ENCODE measurements at places on chromosomes 2 and 18.

- DNase-seq, result no peak
Measured at GRCh38 chr18:35890323-35890722, 82.2 kb upstream of the RMP24 start.

DNA sequence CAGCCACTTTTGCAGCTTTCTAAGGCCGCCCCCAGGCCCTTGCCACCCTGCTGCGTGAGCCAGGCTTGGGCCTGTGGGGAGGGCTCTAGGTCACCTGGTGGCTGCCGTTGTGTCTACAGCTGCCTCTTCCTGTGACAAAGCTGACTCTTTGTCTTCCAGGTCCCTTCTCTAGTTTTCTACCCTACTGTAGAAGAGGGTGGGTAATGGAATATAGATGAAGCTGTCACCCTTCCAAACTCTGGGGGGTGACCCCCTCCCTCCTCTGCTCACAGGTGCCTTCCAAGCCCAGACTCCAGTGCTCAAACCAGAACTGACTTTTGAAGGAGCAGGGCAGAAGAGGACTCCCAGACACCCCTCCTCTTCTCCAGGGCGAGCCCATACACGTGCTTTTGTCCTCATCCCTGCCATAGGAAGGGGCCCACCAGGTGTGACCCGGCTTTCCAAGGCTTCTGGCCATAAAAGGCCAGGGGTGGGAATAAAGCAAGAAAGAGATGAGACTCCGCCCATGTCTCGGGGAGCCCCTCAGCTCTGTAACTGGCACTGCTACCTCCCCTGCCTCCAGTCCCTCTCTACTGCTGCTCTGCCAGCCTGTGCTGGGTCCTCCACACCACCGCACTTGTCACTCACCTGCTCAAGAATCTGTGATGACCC is 17.9 kb upstream of the SDC1 start:
- DNase-seq, result peak; percentile 2

GRCh38 chr2:65922794-65923193 is 490.4 kb upstream of the SPRED2 start:
- DNase-seq, result no peak

- DNase-seq, result no peak
Measured at GRCh38 chr2:109522063-109522374, 91.7 kb downstream of the SEPTIN10 start.

DNA sequence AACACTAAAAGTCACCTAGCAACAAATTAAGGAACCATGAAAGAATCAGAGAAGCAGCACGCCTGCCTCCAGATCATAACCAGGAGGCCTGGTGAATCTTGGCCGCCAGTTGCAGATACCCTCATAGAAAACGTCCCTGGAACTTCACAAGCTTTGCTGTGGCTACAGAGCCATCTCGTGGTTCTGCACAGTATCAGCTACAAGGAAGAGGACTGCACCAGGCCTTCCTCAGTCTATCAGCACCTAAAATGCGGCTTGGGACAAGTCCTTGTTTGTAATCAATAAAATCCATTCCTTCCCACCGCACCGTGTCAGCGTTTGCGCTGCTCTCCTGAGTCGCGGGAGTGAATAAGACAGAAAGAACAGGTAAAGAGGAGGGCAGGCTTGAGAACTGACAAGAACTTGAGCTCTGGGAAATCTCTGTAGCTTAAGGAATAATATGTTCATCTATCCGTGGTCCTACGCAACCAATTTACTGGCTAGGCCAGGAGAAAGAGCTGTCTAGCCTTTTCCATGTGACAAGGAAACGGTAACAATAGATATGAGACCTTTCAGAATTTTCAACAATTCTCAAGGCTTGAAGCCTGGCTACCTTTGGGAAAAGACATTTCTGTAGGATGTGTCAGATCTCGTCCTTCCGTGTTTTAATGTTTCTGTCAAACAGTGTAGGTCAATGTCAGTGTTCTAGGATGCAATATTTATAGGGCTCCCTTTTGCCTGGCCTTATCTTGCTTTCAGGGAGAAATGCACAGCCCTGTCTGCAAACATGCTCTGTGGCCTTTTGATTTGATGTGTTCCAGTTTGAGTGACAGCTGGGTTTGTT is 128.5 kb upstream of the RAB12 start:
- DNase-seq, result peak; percentile 3

GRCh38 chr2:21454839-21455238 is 331.1 kb downstream of the TDRD15 start:
- no peak for DNase-seq

DNA sequence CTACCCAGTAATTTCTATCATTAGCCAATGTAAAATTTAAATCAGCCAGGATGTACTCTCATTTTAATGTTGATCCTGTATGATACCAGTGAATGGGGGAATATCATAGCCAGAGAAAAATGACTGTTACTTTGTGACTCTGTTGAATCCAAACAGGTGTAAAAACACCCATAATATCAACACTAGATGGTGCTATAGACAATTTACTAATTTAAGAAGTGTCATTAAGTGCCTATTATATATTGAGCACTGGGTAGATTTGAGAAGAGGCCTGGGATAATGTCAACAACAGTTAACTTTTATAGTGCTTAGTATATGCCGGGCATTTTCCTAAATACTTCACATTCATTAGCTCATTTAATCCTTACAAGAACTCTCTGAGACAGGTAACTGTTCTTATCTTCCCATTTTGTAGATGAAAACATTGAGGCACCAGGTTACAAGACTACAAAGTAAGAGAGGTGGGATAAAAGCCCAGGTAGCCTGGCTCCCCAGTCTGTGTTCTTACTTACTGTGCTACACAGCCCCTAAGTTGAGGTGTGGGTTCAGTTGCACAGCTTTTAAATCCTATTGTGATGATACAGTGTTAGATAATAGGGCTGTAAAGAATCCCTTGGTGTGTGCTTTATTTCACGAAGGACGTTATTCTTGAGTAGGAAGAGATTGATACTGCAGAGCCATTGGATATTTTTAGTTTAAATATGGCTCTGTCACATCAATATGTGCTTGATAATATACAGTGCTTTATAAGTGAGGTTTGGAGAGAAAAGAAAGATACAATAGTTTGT is 325.5 kb downstream of the AGPS start:
- no peak for DNase-seq

DNA sequence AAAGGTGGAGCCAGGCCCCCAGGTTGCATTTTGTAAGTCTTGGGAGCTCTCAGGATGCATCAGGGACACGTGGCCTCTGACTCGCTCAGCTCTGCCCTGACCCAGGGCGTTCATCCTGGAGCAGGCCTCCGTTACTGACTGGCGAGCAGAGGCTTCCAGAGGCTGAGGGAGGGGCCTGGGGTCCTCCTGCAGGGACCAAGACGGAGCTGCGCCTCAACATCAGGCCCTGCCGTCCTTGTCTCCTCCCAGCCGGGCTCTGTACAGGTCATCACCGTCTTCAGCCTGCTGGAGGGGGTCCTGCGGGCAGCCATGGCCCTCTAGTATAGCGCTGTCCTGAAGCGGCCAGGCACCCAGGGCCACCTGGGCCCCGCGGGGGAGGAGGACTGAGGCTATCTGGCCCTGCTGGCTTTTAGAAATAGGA is 10.2 kb upstream of the ALPP start:
- no peak for DNase-seq

- DNase-seq, result peak; percentile 37
Measured at GRCh38 chr2:182826064-182826463, 40.4 kb downstream of the FRZB start.

DNA sequence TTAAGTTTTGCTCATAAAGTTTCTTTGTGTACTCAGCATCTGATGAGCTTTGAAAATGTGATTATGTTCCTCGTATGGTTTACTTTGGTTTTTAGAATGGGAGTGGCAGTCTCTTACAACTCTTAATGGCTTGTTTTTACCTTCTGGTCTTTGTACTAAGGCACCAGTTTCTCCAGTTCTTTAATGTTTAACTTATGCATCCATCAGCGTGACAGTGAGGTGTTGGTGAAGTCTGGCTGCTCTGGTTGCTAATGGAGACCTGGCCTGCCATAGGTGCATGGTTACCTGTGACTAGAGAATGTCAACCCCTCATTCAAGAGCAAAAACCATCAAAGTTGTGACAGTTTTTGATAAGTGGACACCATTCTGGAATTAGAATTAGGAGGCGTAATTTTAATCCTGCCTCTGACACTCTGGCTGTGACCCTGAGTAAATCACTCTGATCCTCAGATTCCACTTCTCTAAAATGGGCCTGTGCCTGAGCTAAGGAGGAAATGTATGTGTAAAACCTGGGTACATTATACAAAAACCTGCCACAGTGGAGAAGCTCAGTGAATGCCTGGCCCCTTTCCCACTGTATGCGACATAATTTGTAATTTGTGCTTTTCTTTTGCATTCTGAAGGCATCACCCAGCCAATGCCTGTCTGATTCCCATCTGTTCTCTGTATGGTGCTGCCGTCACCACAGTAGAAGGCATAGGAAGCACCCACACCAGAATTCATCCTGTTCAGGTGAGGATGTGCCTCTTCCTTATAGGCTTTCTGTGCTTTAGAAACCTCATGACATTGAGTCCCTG is 11.2 kb downstream of the AOX1 start:
- DNase-seq, result no peak

DNA sequence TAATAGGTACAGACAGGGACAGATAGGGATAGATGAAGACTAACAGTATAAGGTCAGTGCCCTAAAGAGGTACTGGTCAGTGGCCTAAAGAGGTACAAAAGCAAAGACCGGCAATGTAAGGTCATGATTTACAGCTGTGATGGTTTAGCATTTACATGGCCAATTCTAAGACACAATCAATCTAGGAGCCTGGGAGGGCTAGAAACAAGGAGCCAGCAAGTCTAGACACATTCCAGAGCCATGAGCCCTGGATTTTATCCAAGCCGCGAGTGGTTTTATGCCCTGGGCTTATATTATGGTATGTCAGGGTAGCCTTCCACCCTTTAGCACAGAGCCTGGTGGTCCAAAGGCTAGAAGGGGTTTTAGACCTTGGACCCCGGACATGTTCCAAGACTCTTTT is 124.2 kb downstream of the CBLN2 start:
- DNase-seq, result no peak

DNA sequence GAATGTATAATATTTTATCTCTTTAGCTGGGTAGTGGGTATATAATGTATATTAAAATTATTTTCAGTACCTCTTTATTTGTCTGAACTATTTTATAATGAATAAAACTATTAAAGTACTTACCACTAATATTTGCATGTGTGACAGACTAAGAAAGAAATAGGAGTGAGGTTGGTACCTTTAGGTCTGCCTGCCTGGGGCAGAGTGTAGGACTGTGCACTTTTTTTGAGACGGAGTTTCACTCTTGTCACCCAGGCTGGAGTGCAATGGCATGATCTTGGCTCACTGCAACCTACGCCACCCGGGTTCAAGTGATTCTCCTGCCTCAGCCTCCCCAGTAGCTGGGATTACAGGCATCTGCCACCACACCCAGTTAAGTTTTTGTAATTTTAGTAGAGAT is 18.8 kb downstream of the NCOA1 start:
- no peak for DNase-seq

DNA sequence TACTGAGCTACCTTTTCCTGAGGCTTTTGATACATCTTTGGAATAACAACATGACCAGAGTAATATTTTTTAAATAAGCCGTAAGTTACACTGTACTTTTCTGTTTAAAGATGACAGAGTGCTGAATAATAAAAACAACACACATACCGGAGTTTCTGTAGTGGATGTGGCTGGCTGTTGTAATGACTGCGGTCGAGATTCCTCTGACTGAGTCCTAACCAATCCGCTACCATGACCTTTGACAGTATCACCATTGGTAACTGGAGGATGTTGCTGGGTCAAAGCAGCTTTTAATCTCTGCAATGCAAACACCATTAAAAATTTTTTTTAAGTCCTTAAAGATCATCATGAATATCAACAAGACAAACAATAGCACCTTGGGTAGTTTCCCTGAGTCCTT is 70.7 kb downstream of the ATF2 start:
- no peak for DNase-seq

DNA sequence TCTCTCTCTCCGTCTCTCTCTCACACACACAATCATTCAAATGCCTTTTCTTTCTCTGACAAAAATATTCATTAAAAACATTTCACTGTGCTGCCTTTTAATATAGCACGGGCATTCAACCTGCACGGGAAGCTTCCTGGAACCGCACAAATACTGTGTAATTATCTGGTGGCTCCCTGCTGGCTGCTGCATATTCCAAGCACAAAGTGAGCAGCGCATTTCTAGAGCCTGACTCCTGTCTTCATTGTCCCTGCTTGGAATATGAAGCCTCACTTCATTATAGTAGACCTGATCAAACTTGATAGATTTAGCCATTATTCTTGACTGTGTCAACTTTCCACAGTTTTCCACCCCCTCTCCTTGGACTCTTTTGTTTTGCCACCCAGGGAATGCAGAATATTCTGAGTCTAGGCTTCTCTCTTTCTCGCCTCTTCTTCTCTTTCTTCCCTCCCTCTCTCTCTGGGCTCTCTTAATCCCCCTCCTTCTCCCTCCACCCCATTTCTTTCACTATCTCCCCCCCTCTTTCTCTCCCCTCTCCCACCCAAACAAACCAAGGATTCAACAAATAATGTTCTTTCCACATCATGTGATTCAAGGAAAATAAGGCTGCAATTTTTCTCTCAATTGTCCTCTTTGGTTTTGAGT is 672.1 kb upstream of the FANCL start:
- DNase-seq, result peak; percentile 37

DNA sequence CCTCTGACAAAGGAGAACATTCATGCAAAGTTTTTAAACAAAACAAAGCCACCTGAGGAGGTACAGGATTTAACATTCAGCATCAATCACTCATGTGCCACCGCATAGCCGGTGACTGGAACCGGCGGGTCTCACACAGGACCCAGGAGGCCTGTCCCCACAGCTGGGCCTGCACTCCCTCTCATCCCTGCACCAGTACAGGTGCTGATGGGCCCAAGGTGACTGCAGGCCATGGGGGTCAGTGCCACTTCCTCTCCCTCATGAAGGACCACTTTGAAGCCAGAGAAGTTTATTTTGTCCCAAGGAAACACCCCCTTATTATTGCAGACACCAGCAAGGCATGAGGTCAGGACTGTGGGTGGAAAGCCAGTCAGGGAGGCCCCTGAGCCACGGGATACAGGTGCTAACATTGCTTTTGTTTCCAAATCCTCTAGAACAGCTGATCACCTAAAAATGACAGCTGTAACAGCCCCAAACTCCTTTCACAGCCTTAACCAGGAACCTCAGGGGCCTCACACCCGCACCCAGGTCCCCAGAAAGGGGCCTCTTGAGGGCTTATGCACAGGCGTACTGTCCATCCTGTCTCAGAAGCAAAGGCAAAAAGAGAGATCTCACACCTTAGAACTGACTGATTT is 14.0 kb downstream of the PARD6G start:
- DNase-seq, result no peak

DNA sequence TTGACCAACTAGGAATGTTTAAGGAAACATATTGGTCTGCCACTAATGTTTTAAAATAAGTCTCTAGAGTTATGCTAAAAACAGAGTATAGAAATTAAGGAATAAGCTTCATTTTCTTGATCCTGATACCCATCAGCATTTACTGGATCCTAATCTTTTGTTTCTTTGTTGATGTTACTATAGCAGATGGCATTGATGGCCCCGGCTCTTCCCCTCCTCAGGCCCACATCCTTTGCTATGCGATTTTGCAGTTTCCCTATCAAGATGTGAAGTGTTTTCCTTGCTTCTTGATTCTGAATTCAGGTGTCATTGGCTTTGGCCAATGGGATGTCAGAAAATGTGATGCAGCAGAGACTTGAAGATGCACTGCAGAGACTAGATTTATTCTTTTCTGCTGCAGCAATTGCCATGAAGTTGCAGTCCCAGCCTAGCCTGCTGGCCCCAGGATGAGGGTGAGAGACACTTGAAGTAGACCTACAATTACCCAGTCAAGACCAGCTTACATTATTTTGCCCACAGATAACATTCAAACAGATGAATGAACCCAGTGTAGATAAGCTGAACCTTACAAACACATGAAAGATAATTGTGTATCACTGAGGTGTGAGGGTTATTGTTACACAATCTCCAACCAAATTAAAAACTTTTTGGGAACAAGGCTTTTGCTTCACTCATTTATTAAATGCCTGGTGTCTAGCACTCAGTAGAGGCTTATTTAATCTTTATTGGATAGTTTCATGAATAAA is 115.2 kb upstream of the ITGA4 start:
- DNase-seq, result no peak

Measured in NCI-H774 (cell line).